RKO (cell line): ENCODE measurements at places on chromosomes 7 and 10.

DNA sequence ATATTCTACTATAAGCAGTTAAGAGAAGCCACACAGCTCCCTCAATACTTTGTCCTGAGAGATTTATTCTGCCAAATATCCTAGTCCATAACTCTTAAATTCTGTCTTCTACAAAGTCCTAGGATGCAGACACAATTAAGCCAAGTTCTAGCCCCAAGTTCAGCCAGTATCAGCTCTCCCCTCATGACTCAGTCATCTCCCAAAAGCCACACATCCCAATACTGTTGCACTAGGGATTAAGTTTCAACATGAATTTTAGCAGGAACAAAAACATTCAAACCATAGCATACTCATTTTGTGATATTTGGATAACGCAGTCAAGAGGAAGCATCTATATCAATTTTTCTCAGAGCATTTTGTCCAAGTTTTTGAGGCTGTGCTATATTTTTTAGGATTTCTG, 277.4 kb downstream of the FZD1 start:
- DNase-seq, result no peak

GRCh38 chr10:63491588-63492316, 26.0 kb upstream of the JMJD1C start:
- DNase-seq, result no peak

- DNase-seq, result no peak
Observed at GRCh38 chr10:118939211-118940007, 90.1 kb upstream of the NANOS1 start.

GRCh38 chr10:61404751-61405150, 48.4 kb downstream of the TMEM26 start:
- DNase-seq, result no peak

GRCh38 chr10:132145521-132146185, 41.1 kb upstream of the DPYSL4 start:
- DNase-seq, result no peak

DNA sequence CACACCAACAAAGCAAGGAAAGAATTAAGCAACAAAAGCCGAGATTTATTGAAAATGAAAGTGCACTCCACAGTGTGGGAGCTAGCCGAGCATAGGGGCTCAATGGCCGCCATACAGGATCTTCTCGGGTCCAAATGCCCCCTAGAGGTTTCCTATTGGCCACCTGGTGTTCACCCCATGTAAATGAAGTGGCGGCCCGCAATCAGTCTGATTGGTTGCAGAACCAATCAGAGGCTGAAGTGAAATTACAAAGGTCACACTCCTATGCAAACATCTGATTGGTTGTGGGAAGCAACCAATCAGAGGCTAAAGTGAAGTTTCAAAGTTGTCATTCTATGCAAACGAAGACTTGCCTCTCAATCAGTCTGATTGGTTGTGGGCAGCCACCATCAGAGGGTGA, 61.8 kb upstream of the SLC35B4 start:
- DNase-seq, result no peak

DNA sequence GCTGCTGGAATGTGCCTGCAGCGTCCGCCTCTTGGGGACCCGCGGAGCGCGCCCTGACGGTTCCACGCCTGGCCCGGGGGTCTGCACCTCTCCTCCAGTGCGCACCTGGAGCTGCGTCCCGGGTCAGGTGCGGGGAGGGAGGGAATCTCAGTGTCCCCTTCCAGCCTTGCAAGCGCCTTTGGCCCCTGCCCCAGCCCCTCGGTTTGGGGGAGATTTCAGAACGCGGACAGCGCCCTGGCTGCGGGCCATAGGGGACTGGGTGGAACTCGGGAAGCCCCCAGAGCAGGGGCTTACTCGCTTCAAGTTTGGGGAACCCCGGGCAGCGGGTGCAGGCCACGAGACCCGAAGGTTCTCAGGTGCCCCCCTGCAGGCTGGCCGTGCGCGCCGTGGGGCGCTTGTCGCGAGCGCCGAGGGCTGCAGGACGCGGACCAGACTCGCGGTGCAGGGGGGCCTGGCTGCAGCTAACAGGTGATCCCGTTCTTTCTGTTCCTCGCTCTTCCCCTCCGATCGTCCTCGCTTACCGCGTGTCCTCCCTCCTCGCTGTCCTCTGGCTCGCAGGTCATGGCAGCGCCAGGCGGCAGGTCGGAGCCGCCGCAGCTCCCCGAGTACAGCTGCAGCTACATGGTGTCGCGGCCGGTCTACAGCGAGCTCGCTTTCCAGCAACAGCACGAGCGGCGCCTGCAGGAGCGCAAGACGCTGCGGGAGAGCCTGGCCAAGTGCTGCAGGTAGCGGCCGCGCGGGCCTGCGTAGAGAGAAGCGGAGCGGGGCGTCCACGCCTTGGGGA, 645 bp downstream of the SLC26A4 start:
- no peak for DNase-seq

- DNase-seq, result no peak
Observed at GRCh38 chr10:104327745-104328645, 10.3 kb downstream of the ITPRIP start.

GRCh38 chr7:44654255-44654796, 47.9 kb downstream of the OGDH start:
- DNase-seq, result no peak

DNA sequence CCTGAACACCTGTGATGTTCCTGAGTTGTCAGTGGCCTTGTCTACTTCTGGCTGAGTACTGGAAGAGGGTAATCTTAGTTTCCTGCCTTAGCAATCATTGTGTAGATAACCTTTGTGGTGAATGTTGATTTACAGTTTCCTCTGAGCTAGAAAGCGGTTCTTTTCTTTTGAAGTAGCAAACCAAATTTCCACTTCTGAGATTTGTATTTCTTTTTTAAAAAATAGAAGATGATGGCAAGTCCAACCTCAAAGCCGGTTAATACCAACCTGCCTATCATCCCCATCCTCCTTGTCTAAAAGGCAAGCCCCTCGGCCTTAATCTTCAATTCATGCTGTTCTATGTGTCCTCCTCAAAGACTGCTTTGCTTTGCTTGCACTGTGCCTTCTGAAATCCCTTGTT, 12.5 kb upstream of the PALS2 start:
- no peak for DNase-seq

DNA sequence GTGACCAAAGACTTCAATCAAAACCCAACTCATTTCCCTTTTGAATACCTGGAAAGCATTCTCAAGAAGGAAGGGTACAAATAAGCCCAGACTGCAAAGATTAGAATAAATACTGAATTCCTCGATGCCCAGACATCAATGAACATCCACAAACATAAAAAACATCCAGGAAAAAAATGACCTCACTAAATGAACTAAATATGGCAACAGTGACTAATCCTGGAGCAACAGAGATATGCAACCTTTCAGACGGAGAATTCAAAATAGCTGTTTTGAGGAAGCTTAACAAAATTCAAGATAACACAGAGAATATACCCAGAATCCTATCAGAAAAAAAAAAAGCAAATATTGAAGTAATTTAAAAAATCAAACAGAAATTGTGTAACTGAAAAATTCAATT, 43.2 kb downstream of the PCLO start:
- no peak for DNase-seq

GRCh38 chr10:75057680-75058079, 53.8 kb upstream of the SAMD8 start:
- no peak for DNase-seq

- DNase-seq, result peak; percentile 47
Observed at GRCh38 chr10:60480865-60481563, 91.3 kb upstream of the ANK3 start.

DNA sequence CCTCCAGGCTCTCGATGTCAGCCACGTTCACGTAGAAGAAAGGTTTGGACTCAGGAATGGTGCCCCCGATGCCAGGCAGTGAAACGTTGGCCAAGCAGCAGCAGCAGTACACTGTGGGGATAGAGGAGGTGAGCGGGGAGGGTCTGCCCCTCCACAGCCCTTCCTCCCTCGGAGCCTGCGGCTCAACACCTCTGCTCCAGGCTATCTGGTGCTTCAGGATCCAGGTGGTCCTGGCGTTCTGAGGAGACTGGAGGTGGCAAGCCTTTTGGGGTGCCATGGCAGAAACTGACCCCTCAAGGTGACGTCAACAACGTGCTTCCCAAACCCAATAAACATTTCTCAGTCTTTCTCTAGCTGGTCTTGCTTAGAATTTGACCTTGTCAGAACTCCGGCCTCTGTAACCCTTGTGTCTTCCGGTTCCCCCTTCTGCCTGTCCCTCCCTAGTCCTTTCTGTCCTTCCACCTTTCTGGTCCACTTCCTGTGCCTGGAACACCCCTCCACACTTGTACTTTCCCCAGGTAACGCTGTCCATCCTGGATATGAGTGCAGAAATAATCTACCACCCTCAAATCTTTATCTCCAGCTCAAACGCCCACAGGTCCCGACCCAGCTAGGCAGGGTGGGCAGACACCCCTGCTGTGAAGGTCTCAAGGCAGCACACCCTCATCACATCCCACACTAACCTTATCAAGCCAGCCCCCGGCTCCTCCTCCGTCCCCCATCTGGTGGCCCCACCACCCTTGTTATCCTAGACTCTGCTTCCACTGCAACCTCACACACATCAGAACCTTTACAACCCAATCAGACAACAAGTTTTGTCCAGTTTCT, 36.5 kb downstream of the DENND11 start:
- no peak for DNase-seq

GRCh38 chr10:104232613-104233102, 494 bp upstream of the CFAP43 start:
- no peak for DNase-seq

DNA sequence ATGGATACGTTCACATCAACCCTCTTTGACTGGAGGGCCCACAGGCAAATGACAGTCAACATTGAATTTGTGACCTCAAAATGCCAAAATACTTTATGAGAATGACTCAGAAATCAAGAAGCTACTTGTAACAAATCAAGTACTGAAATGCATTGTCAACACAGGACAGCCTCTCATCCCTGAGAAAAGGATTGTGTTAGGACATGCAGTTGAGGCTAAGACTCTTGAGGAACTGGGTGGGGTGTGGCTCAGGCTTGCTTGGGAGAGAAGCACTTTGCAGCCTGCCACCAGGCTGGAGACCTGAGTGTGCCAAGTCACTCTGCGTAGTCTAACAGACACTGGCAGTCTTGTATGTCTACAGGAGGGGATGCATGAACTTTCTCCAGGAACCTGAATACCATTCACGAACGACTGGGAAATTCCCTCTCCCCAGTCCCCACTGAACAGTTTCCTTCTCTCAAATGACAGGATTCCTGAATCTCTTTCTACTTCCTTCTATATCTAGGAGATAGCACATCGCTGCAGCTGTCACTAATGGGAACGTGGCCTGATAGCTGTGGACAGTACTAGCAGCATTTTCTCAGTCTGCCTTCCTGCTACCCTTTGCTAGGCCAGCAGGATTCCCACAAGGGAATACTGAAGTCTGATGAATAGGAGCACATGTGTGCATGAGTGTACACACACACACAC, 3.3 kb upstream of the SMO start:
- no peak for DNase-seq
